Endodermal cell (in vitro differentiated cells): ENCODE measurements at places on chromosomes 11 and 22. TPM values are rescaled to one million over a fixed set of nuclear protein-coding genes. Genes with fewer than 3 reads are reported as not detected.

TRIM66 gene
- 3.4 and 4.6 TPM in 2 replicates for total RNA-seq

NRIP3 gene
- 1.2 and 1.5 TPM in 2 replicates for total RNA-seq

DNA sequence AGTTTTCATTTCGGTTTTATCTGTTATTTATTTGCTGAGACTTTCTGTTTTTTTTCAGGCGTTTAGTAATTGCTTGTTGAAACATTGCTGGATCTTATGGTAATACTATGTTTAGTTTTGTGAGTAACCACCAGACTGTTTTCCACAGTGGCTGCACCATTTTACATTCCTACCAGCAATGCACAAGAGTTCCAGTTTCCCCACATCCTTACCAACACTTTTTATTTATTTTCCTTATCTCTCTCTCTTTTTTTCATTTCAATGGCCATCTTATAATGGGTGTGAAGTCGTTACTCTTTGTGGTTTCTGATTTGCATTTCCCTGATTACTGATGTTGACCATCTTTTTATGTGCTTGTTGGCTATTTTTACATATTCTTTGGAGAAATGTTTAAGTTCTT lies 23.7 kb downstream of the USP47 start:
- H3K27ac ChIP-seq: no peak overlapping the region
- DNase-seq: no peak
- no peaks in the 10 kb centered on the region for H3K4me1 ChIP-seq

GRCh38 chr22:31637447-31637890 lies 24.5 kb downstream of the PISD start:
- peak; percentile 59 for DNase-seq
- no peaks in the 10 kb centered on the region for H3K27me3 ChIP-seq
- H3K27ac ChIP-seq: no peak overlapping the region
- no peak overlapping the region for H3K4me3 ChIP-seq

DNA sequence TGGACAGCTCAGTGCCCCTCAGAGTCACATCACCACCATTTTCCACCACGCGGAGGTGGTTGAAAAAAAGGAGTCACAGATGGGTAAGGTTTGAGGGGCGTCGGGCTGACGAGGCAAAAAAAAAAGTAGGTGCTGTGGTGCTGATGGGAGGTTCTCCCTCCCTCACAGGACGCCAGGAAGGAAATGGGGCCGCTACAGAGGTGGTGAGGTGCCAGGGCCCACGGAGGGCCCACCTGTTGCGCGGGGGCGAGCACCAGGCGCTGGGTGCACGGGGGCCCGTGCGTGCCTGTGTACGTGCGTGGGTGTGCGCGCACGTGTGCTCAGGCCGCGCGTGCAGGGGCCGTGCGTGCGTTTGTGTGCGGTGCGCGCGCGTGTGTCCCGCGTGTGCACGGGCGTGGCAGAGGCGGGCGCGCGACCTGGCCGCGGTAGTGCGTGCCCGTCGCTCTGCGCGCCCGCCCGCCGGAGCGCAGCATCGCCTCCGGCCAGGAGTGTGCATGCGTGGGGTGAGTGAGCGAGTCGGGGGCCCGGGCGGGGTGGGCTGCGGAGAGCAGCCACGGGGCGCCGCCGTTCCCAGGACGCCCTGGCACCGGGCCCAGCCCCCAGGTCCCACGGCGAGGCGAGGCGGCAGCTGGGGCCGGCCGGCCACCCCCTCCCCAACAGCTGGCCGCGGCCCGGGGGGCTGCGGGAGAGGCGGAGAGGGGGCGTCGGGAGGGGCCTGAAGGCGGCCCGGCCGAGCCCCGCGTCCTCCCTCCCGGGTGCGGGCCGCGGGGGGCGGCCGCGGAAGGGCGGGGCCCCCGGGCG lies 2.8 kb downstream of the PDGFB start:
- no peak for DNase-seq
- no peaks in the 10 kb centered on the region for H3K36me3 ChIP-seq
- peaks cover 36% of the 10 kb centered on the region for H3K27me3 ChIP-seq
- H3K27ac ChIP-seq: no peak overlapping the region
- no peak overlapping the region for H3K4me3 ChIP-seq
- H3K4me1 ChIP-seq: peaks cover 3% of the 10 kb centered on the region

- peaks cover 92% of the 10 kb centered on the region for H3K36me3 ChIP-seq
- no peak for DNase-seq
- H3K4me1 ChIP-seq: no peaks in the 10 kb centered on the region
- H3K27ac ChIP-seq: no peak overlapping the region
- H3K4me3 ChIP-seq: no peak overlapping the region
Measured at GRCh38 chr11:130904380-130904779, 11.9 kb downstream of the SNX19 start.
